ENCODE measurements at places on chromosomes 12 and 14.

DNA sequence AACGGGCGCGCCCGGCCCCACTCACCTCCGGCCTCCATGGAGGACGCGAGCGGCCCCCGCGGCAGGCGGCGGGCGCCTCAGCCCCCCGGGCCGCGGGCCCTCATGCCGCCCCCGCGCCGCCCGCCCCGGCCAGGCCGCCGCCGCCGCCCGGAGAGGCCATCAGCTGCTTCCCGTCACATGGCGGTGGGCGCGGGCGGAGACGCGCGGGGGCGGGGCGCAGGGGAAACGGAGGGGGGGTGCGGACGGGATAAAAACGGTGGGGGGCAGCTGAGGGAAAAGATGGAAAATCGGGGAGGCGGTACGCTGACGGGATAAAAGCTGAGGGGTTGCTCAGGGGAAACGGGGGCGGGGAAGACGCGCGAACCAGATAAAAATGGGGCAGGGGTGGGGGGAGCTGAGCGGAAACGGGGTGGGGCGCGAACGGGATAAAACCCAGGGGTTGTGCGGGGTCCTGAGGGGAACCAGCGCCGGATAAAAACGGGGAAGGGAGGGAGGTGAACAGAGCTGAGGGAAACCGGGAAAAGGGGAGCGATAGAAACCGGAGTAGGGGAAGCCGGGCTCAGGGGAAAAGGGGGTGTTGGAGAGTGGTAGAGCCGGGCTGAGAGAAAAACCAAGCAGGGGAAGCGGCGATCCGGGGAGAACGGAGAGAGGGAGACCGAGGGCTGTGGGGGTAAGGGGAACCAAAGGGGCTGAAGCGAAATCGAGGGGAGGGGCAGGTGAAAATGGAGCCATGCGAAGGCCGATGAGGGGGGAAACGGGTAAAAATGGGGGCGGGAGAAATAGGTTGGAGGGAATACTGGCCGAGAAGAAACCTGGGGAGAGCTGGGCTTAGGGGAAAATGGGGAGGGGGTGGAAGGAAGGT, at the start of gene WSB2:
Gene WSB2 (minus strand): TSS at position 169 of the 862 bp plus-strand sequence. CDS start 131 bp downstream, at position 38.
- DNase-seq = peak; percentile 88

DNA sequence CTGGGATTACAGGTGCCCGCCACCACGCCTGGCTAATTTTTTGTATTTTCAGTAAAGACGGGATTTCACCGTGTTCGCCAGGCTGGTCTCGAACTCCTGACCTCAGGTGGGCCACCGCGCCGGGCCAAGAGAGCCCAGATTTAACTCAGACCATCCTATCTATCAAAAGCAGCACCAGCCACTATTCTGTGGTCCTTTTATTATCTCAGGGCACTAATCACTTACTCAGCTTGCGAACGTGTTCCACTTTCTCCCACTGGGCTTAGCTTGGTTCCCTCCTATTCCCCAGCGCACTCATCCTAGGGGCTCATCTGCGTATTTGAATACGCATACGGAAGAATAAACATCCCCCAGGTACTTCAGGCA, 16.2 kb upstream of the AACS start:
- no peak for DNase-seq

GRCh38 chr12:120737557-120738251, 12.1 kb downstream of the ACADS start:
- DNase-seq = no peak

- no peak for DNase-seq
Observed at GRCh38 chr14:33062476-33062875, 123.8 kb downstream of the NPAS3 start.

Measured in SK-N-SH (cell line).